Activated CD8-positive, alpha-beta T cell treated with anti-CD3 and anti-CD28 coated beads for 36 hours (primary cell): ENCODE measurements at places on chromosomes 7 and 10. TPM values are rescaled to one million over a fixed set of nuclear protein-coding genes. Genes with fewer than 3 reads are reported as not detected.
A peak's percentile ranks its signal among the peaks of the same experiment; 100 is the strongest.

DNA sequence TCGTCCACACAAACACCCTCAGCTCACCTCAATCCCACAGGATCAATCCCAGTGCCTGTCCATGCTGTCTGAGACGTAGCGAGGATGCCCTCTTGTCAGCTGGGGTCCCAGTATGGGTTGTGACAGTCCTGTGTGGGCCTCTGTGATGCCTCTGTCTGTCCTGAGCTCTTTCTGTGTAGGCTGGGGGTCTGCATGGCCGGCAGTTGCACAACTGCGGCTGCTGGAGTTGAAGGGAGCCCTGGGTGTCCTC is 12.4 kb downstream of the ANTXRL start:
- no peak overlapping the region for H3K27ac ChIP-seq
- no peaks in the 10 kb centered on the region for H3K27me3 ChIP-seq

DNA sequence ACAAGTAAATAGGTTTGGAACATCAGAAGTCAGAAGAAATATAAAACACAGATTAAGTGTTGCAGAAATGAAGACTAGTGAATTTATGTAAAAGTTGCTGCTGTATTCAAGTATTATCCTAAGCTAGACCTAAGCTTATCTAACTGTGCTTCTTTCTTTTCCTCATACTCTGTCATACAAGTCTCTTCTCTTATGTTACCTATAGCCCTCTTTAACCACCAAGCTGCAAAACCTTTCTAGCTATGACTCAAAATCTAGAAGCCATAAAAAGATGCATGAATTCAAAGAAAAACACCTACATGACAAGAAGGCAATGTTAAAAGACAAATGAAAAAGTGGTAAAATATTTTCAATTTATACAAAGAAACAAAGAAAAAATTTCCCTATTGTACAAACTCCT is 23.0 kb downstream of the DENND11 start:
- H3K4me3 ChIP-seq: no peak overlapping the region
- H3K27ac ChIP-seq: peak overlapping the region; percentile 60
- DNase-seq: no peak
- peaks cover 14% of the 10 kb centered on the region for H3K36me3 ChIP-seq
- no peaks in the 10 kb centered on the region for H3K27me3 ChIP-seq
- peaks cover 20% of the 10 kb centered on the region for H3K4me1 ChIP-seq

DNA sequence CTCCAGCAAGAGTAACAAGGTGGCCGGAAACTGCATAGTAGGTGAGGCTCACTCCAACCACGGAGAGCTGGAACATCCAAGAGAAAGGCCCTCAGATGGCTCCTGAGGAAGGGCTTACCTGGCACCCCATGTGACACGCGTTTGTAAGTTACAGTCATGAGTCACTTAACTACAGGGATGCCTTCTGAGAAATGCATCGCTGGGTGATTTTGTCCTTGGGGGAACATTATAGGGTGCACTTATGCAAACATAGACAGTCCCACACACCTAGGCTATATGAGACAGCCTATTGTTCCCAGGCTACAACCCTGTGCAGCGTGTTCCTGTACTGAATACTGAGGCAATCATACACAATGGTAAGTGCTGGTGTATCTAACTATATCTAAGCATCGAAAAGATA is 139.9 kb downstream of the PKD1L1 start:
- no peaks in the 10 kb centered on the region for H3K36me3 ChIP-seq
- no peaks in the 10 kb centered on the region for H3K4me1 ChIP-seq
- no peak for DNase-seq
- H3K4me3 ChIP-seq: no peak overlapping the region

- H3K4me1 ChIP-seq: peaks cover 9% of the 10 kb centered on the region
- no peak overlapping the region for H3K4me3 ChIP-seq
- H3K36me3 ChIP-seq: no peaks in the 10 kb centered on the region
- no peaks in the 10 kb centered on the region for H3K27me3 ChIP-seq
- no peak overlapping the region for H3K27ac ChIP-seq
- no peak for DNase-seq
Observed at GRCh38 chr10:60594476-60595051, 183.7 kb upstream of the CDK1 start.

GRCh38 chr7:100694098-100694745 is at the start of gene GIGYF1:
GIGYF1 (minus strand) TSS chr7:100694250; CDS start chr7:100688238, 6,012 bp downstream.
- peaks cover 40% of the 10 kb centered on the region for H3K4me1 ChIP-seq
- peak within 1 kb of the TSS; percentile 91 for H3K27ac ChIP-seq
- peak within 1 kb of the TSS; percentile 88 for H3K4me3 ChIP-seq
- DNase-seq: peak; percentile 79
- no peaks in the 10 kb centered on the region for H3K27me3 ChIP-seq

GRCh38 chr7:108135446-108136190 is 5.5 kb upstream of the LAMB4 start:
- H3K4me1 ChIP-seq: peaks cover 30% of the 10 kb centered on the region
- peaks cover 12% of the 10 kb centered on the region for H3K27me3 ChIP-seq
- H3K36me3 ChIP-seq: peaks cover 2% of the 10 kb centered on the region
- peak overlapping the region; percentile 96 for H3K27ac ChIP-seq
- peak overlapping the region; percentile 34 for H3K4me3 ChIP-seq
- DNase-seq: peak; percentile 74

- H3K27me3 ChIP-seq: no peaks in the 10 kb centered on the region
- no peak for DNase-seq
- H3K27ac ChIP-seq: no peak overlapping the region
- no peak overlapping the region for H3K4me3 ChIP-seq
- peaks cover 14% of the 10 kb centered on the region for H3K4me1 ChIP-seq
Observed at GRCh38 chr7:158613481-158613880, 25.9 kb upstream of the PTPRN2 start.

- peak overlapping the region; percentile 70 for H3K4me3 ChIP-seq
- no peaks in the 10 kb centered on the region for H3K27me3 ChIP-seq
- DNase-seq: peak; percentile 58
- peaks cover 69% of the 10 kb centered on the region for H3K36me3 ChIP-seq
- H3K4me1 ChIP-seq: peaks cover 64% of the 10 kb centered on the region
Observed at GRCh38 chr10:61943674-61944378, 42.3 kb downstream of the ARID5B start.

- H3K27ac ChIP-seq: no peak overlapping the region
- no peak for DNase-seq
- no peaks in the 10 kb centered on the region for H3K4me1 ChIP-seq
- no peaks in the 10 kb centered on the region for H3K36me3 ChIP-seq
Observed at GRCh38 chr10:21212348-21212747, 313.1 kb downstream of the SKIDA1 start.

- H3K27me3 ChIP-seq: peaks cover 1% of the 10 kb centered on the region
- no peaks in the 10 kb centered on the region for H3K4me1 ChIP-seq
- H3K27ac ChIP-seq: no peak overlapping the region
- no peak for DNase-seq
- H3K36me3 ChIP-seq: no peaks in the 10 kb centered on the region
Observed at GRCh38 chr10:107028236-107028635, 136.3 kb downstream of the SORCS1 start.

- peak overlapping the region; percentile 28 for H3K27ac ChIP-seq
- DNase-seq: peak; percentile 42
- H3K27me3 ChIP-seq: no peaks in the 10 kb centered on the region
- H3K4me3 ChIP-seq: no peak overlapping the region
- peaks cover 26% of the 10 kb centered on the region for H3K36me3 ChIP-seq
- peaks cover 61% of the 10 kb centered on the region for H3K4me1 ChIP-seq
Observed at GRCh38 chr7:24882989-24883621, 96.9 kb downstream of the OSBPL3 start.

DNA sequence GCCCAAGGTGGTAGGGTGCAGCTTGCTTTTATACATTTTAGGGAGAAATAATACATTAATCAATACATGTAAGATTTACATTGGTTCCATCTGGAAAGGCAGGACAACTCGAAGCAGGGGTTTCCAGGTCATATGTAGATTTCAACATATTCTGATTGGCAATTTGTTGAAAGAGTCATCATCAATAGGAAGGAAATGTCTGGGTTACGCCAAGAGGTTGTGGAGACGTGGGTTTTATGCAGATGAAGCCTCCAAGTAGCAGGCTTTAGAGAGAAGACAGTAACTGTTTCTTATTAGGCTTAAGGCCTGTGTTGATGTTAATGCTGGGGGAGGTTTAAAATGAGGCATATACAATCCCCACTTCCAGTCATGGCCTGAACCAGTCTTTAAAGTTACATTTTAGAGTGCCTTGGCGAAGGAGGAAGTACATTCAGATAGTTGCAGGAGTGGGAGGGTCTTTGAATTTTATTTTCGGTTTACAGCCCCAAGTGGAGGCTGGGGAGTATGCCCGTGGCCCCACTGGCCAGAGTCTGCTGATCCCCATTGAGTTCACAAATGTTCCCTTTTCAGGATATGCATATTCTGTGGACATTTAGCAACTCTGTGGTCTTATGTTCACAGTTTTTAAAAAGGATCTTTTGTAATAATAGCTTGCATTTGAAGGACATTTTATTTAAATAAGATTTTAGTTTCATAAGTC is 166.0 kb upstream of the GDF10 start:
- H3K27ac ChIP-seq: peak overlapping the region; percentile 58
- no peak overlapping the region for H3K4me3 ChIP-seq
- H3K4me1 ChIP-seq: peaks cover 10% of the 10 kb centered on the region
- no peaks in the 10 kb centered on the region for H3K36me3 ChIP-seq
- DNase-seq: no peak

GRCh38 chr10:29407280-29407858 is 118.5 kb downstream of the LYZL1 start:
- peaks cover 6% of the 10 kb centered on the region for H3K36me3 ChIP-seq
- no peak overlapping the region for H3K4me3 ChIP-seq
- no peak overlapping the region for H3K27ac ChIP-seq

Gene UNCX
- not detected for total RNA-seq

Gene UCMA
- not detected for total RNA-seq

Gene IFIT3
- total RNA-seq: 20.4 TPM

Gene ZNF862
- 11.0 TPM for total RNA-seq

Gene CTNNA3
- total RNA-seq: not detected

Gene CLCN1
- total RNA-seq: not detected
